ENCODE measurements at places on chromosomes 3 and 15. TPM values are rescaled to one million over a fixed set of nuclear protein-coding genes. Genes with fewer than 3 reads are reported as not detected.

ADAMTS17 gene
- 3.0 TPM for total RNA-seq

LRTM1 gene
- total RNA-seq, result not detected

OXTR gene
- 0.50 TPM for total RNA-seq

DNA sequence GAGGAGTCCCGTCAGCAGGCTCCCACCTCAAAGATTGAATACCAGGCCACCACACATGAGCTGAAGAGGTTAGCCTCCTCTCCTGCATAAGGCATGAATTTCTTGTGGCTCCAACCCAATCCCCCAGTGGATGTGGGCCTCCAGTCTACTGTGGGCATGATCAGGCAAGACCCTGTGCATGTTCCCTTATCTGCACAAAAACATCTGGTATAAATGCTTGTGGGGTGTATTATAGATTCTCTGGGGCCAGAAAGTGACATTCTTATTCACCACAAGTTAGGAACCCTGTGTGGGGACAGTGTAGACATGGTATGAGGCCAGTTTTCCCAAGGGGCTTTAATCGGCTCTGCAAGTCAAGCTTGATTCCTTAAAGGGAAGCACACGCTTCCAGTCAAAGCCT is 18.2 kb upstream of the UBP1 start:
- no peaks in the 10 kb centered on the region for H3K4me1 ChIP-seq
- no peak overlapping the region for H3K27ac ChIP-seq
- H3K36me3 ChIP-seq, result no peaks in the 10 kb centered on the region
- H3K4me3 ChIP-seq, result no peak overlapping the region

GRCh38 chr15:48084759-48085590 is 35.8 kb upstream of the SLC24A5 start:
- peaks cover 8% of the 10 kb centered on the region for H3K27me3 ChIP-seq
- no peaks in the 10 kb centered on the region for H3K36me3 ChIP-seq
- H3K4me3 ChIP-seq, result no peak overlapping the region

DNA sequence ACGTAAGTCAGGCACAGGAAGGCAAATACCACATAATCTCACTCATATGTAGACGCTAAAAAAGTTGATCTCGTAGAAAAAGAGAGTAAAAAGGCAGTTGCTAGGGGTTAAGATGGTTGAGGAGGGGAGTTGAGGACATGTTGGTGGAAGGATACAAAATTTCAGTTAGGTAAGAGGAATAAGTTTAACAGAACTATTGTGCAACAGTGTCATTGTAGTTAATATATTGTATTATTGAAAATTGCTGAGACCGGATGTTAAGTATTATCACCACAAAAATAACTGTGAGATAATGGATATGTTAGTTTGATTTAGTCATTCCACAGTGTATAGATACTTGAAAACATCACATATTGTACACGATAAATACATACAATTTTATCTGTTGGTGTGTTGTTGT is 139.1 kb downstream of the ADAMTSL3 start:
- H3K4me3 ChIP-seq, result no peak overlapping the region
- no peak for DNase-seq
- no peak overlapping the region for H3K27ac ChIP-seq
- H3K27me3 ChIP-seq, result no peaks in the 10 kb centered on the region
- H3K36me3 ChIP-seq, result no peaks in the 10 kb centered on the region

DNA sequence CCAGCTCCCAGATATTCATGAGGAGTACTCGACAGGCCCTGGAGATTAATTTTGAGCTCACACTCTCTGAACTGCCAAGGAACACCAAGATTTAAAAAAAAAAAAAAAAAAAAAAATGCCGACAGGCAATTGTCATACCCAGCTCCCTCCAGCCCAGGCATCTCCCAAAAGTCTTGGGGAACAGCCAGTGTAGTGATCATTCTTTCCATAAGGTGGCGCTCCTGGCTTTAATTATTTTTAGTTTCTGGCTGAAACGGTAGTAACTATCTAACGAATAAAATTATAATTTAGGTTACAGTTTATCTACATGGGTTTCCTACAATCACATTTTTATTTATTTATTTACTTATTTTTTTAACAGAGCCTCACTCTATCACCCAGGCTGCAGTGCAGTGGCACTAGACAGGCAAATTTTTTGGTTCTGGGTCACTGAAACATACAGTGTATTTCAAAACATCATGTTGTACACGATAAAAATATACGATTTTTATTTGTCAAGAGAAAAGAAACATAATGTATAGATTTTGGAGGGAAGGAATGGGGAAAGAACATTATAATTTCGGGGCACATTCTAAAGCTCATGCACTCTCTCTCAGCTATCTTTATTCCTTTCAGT is 157.3 kb downstream of the ADAMTS9 start:
- no peak overlapping the region for H3K27ac ChIP-seq
- H3K4me3 ChIP-seq, result no peak overlapping the region
- H3K4me1 ChIP-seq, result peaks cover 12% of the 10 kb centered on the region
- no peaks in the 10 kb centered on the region for H3K36me3 ChIP-seq
